ENCODE measurements at places on chromosomes 12 and 14. TPM values are rescaled to one million over a fixed set of nuclear protein-coding genes. Genes with fewer than 3 reads are reported as not detected.

Gene GPR132
- polyA plus RNA-seq: 12.0 TPM

Gene CLEC4A
- polyA plus RNA-seq: not detected

Gene RASAL1
- polyA plus RNA-seq: 0.73 TPM

Gene ARHGAP9
- 173 TPM for polyA plus RNA-seq

Gene SPX
- 0.59 TPM for polyA plus RNA-seq

All from CD4-positive, CD25-positive, alpha-beta regulatory T cell (primary cell).